ENCODE measurements at places on chromosomes 13 and 19.

DNA sequence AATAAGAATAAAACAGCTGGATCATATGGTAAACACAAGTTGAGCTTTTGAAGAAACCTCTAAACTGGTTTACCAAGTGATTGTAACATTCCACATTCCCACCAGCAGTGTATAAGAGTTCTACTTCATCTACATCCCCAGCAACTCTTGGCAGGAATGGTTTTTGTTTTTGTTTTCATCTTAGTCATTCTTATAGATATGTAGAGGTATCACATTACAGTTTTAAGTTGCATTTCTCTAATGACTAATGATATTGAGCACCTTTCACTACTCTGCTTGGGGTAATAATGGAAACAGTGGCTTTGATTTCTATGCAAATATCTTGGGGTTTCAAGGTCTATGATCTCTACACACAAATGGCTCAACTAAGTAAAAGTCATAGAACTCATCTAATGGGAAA is 614.5 kb downstream of the TBC1D4 start:
- DNase-seq: no peak

DNA sequence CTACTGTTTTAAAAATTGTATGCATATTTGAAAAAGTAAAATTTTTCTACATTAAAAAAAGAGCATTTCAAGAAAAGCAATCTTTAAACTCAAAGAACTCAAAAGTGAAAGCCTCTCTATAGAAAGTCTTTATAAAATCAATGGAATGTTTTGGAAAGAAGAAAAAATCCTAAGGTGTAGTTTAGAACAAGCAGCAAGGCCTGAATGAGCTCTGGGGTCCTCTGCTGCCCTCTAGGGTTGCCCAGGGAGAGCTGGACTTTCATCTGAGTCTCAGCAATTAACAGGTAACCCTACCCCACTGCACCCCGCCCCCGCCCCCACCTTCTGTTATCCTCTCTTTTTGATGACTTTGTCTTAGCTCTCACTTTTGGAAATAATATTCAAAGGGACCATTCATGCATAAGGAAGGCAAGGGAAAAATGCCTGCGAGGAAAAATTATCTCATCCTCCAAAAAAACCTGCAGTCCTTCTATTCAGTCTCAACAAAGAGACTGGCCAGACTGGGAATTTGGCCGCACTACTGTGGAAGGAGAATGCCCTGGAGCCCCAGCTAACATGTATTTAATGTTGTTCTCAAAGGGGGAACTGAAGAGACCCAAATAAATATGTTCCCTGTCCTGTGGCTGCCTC is 24.1 kb downstream of the SLC25A30 start:
- peak; percentile 56 for DNase-seq

GRCh38 chr19:1447944-1448343 is 2.0 kb upstream of the APC2 start:
- no peak for DNase-seq

DNA sequence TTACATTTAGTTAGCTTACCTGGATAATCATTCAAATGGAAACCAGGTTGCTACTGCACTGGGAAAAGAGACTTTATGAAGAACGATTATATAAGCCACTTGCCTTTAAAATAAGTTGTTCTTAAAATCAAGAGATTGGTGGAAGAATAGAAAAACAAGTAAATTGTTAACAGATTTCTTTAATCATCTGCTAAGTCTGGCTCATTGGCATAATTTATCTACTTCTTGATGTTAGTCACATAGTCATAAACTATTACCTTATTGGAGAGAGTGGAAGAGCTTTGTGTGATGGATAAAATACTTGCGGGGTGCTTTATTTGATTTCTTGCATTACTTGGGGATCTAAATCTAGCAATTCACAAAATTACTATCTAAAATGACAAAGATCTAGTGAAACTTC is 6.8 kb downstream of the LSM14A start:
- no peak for DNase-seq

GRCh38 chr13:106650690-106651205 is 82.8 kb upstream of the ARGLU1 start:
- no peak for DNase-seq

- DNase-seq: no peak
Observed at GRCh38 chr13:46595136-46595884, 42.3 kb downstream of the LRCH1 start.

DNA sequence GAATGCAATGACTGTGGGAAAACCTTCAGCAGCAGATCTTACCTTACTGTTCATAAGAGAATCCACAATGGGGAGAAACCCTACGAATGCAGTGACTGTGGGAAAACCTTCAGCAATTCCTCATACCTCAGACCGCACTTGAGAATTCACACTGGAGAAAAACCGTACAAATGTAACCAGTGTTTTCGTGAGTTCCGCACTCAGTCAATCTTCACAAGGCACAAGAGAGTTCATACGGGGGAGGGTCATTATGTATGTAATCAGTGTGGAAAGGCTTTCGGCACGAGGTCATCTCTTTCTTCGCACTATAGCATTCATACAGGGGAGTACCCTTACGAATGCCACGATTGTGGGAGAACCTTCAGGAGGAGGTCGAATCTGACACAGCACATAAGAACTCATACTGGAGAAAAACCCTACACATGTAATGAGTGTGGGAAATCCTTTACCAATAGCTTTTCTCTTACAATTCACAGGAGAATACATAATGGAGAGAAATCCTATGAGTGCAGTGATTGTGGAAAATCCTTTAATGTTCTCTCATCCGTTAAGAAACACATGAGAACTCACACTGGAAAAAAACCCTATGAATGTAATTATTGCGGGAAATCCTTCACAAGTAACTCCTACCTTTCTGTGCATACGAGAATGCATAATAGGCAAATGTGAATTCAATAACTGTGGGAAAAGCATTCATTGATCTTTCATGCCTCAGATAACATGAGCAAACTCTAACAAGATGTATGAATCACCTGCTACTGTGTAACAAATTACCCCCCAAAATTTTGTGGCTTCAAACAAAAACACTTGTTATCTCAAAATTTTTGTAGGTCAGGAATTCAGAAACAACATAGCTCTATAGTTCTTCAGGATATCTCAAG is 13.8 kb downstream of the ZNF557 start:
- no peak for DNase-seq

- no peak for DNase-seq
Observed at GRCh38 chr13:75161804-75162203, 320.2 kb downstream of the TBC1D4 start.

DNA sequence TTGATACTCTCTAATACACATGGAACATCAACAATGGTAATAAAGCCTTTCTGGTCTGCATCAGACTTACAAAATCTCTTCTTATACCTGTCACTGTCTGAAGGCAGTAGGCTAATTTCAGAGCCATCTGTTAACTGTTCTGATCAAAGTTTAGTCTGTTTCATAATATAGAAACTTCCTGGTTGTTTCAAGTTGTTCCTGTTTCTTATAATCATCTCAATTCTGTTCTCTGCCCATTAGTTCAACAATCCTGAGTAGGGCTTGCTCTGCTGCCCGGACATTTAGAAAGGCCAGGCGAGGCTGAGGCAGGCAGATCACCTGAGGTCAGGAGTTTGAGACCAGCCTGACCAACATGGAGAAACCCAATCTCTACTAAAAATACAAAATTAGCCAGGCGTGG is 5.4 kb upstream of the ZSCAN5A start:
- no peak for DNase-seq

GRCh38 chr13:40665126-40666044 is 1.1 kb downstream of the FOXO1 start:
- DNase-seq: peak; percentile 4

GRCh38 chr13:51322826-51323225 is 16.7 kb upstream of the SERPINE3 start:
- no peak for DNase-seq

GRCh38 chr19:29120466-29120865 is 92.5 kb downstream of the UQCRFS1 start:
- no peak for DNase-seq

DNA sequence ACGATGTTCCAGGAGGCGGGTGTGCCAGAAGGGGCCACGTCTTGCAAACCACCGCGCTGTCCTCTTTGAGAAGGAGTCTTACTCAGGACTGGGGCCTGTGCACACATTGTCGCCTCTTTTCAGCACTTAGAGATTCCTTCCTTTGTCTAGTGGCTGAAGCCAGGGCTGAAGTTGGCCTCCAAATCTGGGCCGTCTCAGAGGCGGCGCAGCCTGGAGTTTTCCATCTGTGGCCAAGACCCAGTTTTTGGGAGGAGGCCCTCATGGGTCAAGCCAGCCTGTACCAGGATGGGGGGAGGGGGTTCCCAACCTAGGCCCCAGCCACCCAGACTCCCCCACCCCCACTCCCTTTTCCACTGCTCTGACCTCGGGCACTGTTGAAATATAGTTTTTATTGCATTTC is 11.8 kb downstream of the ANO8 start:
- DNase-seq: no peak

DNA sequence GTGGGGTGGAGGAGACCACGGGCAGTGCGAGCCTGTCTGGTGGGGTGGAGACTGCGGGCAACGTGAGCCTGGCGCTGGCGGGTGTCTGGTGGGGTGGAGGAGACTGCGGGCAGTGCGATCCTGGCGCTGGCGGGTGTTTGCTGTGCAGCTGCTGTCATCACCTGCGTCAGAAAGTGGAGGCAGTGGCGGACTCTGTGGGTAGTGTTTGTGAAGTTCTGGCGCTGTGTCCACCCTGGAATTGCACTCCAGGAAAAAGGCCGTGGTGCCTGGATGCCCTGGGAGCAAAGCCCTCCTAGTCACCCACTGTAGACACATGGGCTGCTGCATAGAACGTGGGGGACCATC is 6.2 kb downstream of the TEX29 start:
- DNase-seq: no peak

DNA sequence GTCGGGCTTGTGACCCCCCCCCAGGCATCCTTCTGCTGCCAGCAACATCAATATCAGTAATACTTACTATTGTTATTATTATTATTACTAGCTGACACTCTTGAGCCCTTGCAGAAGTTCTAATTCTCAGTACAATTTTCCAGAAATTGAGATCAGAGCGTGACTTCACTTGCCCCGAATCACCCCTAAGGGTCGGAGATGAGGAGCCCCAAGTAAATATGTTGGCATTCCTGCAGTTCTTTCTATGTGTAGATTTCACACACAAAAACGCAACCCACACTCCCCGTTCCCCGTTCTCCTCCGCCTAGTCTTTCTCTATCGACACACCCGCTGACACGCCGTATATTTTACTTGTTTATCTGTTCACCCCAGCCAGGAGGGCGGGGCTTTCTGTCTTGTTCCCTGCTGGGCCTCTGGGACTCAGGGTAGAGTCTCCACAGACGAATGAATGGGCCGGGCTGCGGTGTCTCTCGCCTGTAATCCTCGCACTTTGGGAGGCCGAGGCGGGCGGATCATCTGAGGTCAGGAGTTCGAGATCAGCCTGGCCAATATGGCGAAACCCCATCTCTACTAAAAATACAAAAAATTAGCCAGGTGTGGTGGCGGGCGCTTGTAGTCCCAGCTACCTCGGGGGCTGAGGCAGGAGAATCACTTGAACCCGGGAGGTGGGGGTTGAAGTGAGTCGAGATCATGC is 14.7 kb downstream of the TLE5 start:
- DNase-seq: no peak

- DNase-seq: no peak
Observed at GRCh38 chr13:94312511-94313216, 166.8 kb downstream of the DCT start.

GRCh38 chr13:41054212-41054877 is 7.0 kb upstream of the WBP4 start:
- no peak for DNase-seq

- DNase-seq: no peak
Observed at GRCh38 chr19:13012690-13013608, 17.7 kb downstream of the NFIX start.

All from NCI-H1930 (cell line).